ENCODE measurements at places on chromosomes 5 and 9.
A peak's percentile ranks its signal among the peaks of the same experiment; 100 is the strongest.

DNA sequence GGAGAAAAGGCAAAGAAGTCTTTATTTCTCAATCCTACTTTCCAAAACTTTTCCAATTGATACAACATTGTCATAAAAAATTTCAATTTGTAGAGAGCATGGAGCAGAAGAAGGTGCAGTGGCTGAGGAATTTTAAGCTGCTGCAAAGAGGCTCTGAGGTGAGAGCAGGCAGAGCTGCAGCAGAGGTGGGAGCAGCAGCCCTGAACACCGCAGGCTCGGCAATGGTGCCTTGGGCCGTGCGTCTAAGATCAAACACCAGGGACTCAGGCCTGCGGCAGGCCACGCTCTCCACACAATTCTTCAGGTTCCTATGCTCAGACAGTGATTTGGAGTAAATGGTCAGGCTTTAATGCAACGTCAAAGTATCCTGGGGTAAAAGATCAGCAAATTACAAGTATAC, 46.3 kb downstream of the SIL1 start:
- DNase-seq, result no peak

GRCh38 chr9:88503845-88504764, 30.9 kb upstream of the NXNL2 start:
- DNase-seq, result no peak

- no peak for DNase-seq
Observed at GRCh38 chr5:28117691-28118090, 1079.3 kb upstream of the CDH9 start.

DNA sequence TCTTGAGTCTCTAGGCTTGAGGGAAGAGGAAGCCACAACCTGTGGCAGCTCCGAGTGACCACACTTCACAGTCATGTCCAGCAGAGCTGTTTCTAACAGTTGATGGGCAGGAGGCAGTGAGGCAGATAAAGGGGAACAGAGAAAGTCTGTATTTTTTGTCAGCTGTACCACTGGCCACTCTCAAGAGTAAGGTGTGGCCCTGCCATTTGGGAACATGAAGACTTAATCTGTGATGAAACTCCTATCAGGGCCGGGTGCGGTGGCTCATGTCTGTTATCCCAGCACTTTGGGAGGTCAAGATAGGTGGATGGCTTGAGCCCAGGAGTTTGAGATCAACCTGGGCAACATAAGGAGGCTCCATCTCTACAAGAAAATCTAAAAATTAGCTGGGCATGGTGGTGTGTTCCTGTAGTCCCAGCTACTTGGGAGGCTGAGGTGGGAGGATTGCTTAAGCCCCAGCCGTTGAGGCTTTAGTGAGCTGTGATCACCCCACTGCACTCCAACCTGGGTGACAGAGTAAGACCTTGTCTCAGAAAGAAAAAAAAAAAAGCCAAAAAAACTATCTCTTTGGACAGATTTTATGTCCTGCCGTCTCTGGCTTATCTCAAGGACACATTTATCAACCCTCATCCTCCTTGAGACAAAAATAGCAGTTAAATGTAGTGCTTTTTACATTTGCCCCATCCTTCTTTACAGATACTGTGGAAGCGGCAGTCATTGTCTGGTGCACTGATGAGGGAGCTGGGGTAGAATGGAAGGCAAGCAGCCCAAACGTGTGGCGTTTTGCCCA, 11.9 kb upstream of the COL15A1 start:
- DNase-seq, result no peak

- no peak for DNase-seq
Observed at GRCh38 chr9:130330202-130330862, 64.8 kb downstream of the HMCN2 start.

GRCh38 chr5:122182491-122182921, 53.2 kb downstream of the ZNF474 start:
- DNase-seq, result peak; percentile 0

GRCh38 chr5:167800427-167800826, 491.0 kb upstream of the WWC1 start:
- no peak for DNase-seq

GRCh38 chr5:149924486-149924885, 20.1 kb downstream of the PDE6A start:
- DNase-seq, result no peak

DNA sequence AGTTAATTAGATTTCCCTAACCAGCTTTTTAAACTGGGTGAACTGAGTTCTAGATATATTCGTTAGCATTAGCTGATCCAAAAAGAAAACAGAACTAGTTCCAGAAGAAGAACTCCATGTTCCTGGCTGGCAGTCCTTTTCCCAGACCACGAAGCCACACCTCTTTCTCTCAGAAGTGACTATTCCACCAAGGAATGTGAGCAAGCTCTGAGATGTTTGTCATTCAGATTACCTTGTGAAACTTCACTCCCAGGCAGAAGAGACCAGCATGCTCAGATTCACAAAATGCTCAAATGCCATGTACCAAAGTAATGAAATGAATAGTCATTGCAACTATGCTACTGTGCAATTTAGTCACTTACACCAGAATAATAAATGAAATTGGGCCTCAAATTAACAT, 4.4 kb upstream of the SSBP2 start:
- no peak for DNase-seq
